H1 (cell line): ENCODE measurements at places on chromosomes 6 and 20.

DNA sequence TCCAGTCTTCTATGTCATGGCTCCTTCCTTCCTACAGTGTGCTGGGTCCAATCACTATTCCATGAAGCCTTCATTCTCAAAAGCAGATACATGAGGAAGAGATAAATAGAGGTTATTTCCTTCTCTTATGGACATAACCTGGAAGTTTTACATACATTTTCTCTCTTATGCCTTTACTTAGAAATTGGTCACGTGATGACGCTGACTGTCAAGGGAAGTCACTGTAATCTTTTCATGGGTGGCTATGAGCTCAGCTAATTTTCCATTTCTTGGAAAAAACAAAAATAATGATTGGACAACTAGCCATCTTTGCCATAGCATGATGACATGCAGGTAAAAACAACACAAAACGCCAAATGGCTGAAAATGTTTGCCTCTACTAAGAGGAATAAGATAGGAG, 151.6 kb upstream of the PRSS16 start:
- no peak for DNase-seq

GRCh38 chr6:128686084-128686483, 165.7 kb upstream of the PTPRK start:
- DNase-seq = no peak

DNA sequence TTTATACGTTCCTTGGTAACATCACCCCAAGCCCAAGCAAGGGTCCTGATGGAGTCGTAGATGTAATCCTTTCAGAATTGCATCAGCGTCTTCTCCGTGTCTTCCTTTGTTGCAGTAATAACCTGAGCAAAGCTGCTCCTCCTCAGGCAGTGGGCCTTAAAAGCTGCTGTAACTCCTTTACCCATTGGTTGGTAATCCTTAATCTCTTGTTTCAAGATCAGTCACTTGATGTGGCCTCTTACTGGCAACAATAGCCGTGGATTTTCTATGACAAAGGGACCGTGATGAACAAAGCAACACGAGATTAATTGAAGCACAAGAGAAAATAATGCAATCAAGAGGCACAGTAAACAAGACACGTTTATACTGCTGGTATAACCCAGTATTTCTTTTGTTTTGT, 44.6 kb downstream of the ALDH5A1 start:
- no peak for DNase-seq

DNA sequence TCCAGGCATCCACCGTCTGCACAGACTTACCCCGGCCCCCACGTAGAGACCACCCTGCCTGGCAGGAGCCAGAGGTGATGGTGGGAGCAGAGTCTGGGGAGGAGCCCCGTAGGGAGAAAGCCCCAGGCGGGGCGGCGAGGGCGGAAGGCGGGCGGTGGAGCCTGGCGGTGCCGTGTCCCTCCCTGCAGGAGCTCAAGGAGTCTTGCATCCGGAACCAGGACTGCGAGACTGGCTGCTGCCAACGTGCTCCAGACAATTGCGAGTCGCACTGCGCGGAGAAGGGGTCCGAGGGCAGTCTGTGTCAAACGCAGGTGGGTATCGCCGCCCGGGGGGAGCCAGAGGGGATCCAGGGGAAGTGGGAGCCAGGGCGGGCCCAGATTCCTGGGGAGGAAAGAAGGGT, 6.0 kb downstream of the CLPSL1 start:
- no peak for DNase-seq

GRCh38 chr6:37871616-37872372, 52.3 kb downstream of the ZFAND3 start:
- DNase-seq = no peak

DNA sequence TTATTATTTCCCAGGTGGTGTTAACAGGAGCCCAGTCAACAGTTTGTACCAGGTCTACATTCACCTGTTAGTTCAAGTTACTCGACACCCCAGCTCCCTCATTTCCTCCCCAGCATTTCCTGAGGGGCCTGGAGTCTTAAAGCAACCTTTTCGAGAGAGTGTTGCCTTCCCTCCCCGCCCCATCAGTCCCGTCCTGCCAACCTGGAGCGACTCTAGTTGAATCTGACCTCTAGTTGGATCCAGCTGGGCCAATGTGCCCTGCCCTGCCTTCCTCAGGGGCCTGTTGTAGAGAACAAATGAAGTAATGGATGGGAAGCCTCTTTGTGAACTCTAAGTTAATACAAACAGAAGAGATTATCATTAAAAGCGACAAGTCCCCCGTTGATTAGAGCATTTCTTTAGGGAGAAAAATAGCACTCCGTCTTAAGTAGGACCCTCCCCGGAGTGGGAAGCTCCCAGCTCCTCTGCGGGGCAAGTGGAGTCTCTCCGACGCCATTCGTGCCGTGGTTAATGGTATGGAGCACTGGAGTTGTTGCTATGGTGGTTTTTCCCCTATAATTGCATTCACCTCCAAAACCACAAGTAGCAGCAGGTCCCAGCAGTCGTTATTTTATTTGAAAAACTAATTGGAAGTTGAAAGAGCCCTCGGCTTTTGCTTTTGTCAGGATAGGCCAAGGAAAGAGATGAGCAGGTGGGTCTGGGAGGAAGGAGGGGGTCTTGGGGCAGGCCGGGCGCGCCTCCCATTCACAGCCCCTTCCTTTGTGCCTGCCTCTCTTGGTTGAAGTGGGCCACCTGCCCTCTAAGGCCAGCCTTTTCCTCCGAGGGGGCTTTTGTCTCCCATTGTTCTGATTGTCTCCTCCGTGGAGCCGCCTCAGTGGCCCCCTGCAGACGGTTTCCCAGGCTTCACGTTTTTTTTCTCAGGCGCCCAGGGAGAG, 16.1 kb downstream of the GHRH start:
- peak; percentile 63 for DNase-seq

- no peak for DNase-seq
Measured at GRCh38 chr20:2507875-2508630, 662 bp downstream of the ZNF343 start.

DNA sequence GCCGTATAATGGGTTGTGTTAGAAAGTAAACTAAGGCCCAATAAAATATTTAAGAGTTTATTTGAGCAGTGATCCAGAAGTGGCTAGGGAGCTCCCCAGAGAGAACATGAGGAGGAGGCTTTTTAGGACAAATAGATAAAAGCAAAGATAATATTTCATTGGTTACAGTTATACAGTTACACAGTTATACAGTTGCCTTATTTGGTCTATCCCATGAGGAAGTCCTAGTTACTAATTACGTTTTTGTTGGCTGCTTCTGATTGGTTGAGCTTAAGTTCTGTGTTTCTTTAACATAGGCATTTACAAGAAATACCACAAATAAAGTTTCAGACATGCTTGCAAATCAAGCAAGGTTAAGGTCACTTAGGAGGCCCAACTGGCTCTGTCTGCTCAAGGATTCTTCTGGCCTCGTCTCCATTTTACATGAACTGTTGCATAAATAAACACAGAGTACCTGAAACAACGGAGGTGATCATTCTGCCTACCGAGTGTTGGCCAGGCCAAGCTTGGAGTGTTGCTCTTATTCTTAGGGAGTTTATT, 7.0 kb downstream of the UBD start:
- DNase-seq = no peak

DNA sequence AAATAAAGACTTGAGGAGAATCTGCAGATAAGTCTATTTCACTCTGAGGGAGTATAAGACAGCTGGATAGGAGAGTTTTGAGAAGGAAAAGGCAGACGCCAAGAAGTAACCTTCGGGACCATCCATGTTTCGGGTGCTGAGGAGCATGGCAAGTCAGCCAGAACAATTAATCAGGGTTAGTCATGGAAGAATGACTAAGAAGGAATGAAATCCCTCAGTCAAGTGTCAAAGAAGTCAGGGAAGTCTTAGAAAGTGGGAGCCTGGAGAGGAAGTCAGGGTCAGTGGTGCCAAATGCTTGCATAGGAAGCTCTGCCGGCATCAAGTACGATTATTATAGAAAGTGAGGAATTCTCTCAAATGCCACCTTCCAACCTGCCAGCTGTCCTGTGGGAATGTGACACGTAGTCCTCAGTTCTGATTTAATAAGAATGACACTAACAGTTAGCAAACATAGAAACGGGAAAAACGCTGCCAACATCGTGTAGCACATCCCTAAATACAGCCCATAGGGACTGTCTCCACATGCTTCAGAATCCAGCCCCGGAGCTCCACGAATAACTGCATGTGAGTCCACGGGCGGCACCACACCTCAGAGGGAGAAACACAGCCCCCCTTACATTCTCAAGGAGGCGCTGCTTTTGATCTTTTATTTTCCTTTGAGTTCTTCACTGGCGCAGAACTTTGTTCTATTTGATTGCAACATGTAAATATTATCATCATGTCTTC, 602.7 kb downstream of the PRKN start:
- no peak for DNase-seq

GRCh38 chr20:23435626-23436539, 3.6 kb upstream of the CSTL1 start:
- DNase-seq = no peak

DNA sequence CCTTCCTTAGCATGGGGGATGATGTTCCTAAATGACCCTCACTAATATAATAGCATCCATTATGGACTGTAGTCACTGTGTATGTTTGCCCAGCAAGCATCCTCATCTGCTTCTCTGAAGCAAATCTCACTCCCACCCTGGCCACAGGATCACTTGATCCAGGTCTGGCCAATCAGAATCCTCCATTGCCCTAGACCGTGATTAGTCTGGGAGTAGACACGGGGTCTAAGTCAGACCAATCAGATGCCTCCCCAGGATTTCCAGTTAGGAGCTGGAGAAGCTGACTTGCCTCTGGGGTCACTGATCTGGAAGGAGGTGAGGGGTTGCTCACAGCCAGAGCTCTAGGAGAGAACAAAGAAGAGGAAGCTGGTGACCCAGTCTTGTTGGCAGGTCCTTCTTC, 153.9 kb downstream of the DHX35 start:
- no peak for DNase-seq

DNA sequence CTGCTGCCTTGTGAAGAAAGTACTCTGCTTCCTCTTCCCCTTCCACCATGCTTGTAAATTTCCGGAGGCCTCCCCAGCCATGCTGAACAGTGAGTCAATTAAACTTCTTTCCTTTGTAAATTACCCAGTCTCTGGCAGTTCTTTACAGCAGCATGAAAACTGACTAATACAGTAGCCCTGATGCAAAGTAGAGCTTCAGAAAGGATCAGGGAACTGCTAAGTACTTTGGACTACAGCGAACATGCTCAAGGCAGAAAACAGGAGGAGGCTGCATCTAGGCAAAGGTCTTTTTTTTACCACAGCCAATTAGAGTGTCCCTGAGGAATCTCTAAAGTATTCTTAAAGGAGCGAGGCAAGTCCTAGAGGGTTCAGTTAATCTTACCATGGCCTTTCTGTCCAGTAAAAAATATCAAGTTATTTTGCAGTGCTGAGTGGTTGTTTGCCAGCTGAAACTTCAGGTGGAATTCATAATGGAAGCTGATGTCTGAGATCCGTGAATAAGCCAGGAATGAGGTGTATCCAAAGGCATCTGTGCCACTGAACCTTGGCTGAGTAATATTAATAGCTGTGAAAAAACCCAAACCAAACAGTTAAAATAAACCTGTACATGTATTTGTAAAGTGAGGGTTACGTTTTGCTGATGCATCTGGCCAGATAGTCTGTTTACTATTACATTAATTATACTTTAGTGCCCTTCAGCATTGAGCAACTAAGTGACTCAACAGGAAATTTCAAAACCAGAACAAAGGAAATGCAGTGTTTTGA, 170.4 kb downstream of the PHF3 start:
- no peak for DNase-seq

DNA sequence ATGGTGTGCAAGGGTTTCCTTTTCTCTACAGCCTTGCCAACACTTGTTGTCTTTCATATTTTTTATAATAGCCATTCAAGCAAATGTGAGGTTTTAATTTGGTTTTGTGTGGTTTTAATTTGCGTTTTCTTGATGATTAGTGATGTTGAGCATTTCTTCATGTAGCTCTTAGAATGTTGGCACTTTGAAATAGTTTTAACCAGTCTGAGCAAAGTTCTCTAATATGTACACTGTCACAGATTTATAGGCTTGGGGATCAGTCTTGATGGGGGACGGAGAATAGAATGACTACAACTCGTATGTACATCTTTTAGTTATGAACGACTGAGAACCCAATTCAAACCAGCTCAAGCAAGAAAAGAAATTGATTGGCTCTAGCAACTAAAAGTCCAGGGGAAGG, 1003.1 kb downstream of the KIF16B start:
- no peak for DNase-seq

GRCh38 chr6:119179842-119180241, 101.4 kb upstream of the FAM184A start:
- DNase-seq = no peak

GRCh38 chr20:15199698-15200097, 862.3 kb upstream of the FLRT3 start:
- no peak for DNase-seq

DNA sequence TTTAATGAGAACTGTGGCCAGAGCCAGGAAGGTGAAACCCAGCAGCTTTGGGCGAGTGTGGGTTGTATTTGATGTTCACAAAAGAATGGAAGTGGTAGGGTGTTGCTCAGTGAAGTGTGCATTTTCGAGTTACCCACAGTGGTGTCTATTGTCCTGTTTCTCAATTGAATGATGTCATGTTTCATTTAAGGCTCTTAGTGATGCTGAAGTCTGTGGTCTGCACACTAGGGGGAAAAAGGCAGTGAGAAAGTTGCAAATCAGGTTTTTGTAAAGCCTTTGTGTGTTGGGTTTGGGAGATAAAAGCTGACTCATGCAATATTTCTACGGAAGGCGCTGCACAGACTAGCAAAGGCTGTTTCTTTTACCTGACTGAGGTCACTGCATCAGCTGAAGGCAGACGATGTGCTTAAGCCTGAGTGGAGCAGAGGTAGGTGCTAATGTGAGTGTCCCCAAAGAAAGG, 121.1 kb downstream of the PLEKHG1 start:
- no peak for DNase-seq

DNA sequence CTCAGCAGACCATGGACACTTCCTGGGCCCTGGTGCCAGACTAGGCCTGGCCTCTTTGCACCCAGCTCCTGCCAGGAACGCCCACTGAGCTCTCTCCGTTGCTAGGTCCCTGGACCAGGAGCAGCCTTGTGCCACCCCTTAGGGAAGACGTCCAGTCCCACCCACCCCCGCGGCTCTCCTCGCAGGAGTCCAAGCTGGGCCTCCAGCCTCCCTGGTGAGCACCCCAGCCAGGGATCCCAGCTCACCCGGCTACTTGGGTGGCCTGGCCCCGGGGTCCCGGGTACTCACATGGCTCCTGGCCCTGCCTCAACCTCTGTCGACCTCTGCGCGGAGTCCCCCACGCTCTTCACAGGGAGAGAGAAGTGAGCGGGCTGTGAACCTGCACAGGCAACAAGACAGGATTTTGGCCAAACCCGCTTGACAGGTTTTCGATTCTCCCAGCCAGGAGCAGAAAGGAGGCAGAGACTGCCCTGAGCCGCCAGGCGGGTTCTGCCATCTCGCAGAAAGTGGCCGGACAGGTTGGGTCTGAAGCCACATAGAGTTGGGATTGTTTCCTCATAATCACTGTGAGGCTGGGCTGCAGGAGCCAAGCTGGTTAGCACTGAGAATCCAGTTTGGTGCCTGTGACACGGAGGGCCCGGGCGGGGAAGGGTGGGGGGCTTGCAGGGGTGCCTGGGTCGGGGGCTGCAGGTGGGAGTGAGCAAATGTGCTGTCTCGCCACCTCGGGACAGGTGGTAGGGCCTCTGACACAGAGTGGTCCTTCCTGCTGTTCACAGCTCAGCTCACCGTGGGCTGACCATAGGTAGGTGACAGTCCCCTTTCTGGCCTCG, at the start of gene RBBP8NL:
TSS of gene RBBP8NL (minus strand) at position 368 of the 830 bp plus-strand sequence. CDS start 7,892 bp downstream, outside the sequence.
- peak; percentile 88 for DNase-seq

GRCh38 chr6:48671505-48671904, 560.5 kb upstream of the PTCHD4 start:
- no peak for DNase-seq
